ENCODE measurements at places on chromosomes 4 and X. TPM values are rescaled to one million over a fixed set of nuclear protein-coding genes. Genes with fewer than 3 reads are reported as not detected.

DNA sequence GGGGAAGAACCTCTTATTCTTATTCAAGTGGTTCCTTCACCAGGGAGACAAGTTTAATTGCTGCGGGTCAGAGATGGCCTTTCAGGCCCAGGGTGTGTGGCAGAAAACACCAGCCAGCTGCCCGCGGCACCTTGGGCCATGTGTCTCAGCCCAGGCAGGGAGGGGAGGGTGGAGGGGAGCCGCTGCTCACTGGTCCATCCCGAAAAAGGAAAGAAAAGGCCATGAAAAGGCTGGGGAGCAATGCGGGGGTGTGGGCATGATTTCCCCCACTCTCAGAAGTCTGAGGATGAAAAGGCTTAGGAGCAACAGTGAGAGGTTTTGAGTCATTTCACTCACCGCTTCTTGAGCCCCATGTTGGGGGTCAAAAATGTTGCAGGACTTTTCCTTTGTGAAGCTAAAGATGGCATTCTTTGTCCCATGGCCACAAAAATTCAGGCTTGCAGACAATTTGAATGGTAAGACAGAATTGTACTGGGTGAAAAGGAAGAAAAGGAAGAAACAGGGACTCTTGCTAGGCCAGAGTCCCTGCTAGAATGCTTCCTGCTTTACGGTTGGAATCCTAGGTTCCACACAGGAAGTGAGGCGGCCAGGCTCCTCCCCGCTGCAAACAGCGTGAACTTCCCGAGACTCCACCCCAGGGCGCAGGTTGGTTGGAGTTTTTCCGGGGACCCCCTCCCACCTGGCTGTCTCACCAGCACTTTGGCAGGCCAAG lies 17.4 kb upstream of the FAM47E start:
- DNase-seq = no peak

DNA sequence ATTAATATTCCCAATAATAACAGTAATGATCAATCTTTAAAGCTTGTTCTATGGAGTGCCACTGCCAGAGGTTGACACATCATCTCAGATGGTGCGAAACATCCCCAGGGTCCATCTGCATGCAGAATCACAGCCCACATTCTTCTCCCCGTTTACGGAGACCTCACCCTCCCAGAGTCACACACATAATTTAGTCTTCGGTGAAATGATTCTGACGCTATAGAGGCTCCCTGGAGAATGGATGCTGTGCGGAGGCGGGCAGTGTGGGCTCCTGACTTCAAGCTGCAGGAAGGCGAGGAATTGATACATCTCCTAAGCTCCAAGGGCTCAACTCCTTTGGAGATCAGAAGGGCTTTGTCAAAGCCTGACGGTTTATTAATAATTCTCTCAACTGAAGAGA lies 11.0 kb upstream of the ARHGAP36 start:
- no peak for DNase-seq

DNA sequence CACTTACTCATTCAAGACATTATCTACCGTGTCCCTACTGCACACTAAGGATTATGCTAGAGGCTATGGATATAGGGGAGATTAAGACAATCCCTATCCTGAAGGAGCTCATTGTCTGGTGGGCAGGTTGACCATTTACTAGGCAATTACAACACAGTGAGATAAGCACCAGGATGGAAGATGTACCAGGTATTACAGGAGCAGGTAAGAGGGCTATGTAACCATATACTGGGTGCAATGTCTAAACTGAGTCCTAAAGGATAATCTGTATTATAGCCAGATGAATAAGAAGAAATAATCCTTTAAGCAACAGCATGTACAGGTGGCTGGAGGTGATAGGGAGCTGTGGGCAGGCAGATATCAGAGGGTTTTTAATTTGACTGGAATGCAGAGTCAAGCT lies 113.3 kb upstream of the TBC1D9 start:
- DNase-seq = no peak

GRCh38 chrX:118644378-118644777 lies 83.0 kb upstream of the IL13RA1 start:
- no peak for DNase-seq

GRCh38 chrX:153736871-153737441 lies 12.3 kb downstream of the ABCD1 start:
- DNase-seq = no peak

TAF7L gene
- 0.46 TPM for total RNA-seq

FGF16 gene
- not detected for total RNA-seq

HDX gene
- total RNA-seq = 0.42 TPM
